Hematopoietic multipotent progenitor cell treated with erythropoietin and hydrocortisone succinate and interleukin-3 and kit ligand, for 8 days (in vitro differentiated cells): ENCODE measurements at places on chromosomes 11 and 22.
A peak's percentile ranks its signal among the peaks of the same experiment; 100 is the strongest.

- DNase-seq = no peak
Observed at GRCh38 chr11:129814244-129815014, 1.2 kb upstream of the TMEM45B start.

DNA sequence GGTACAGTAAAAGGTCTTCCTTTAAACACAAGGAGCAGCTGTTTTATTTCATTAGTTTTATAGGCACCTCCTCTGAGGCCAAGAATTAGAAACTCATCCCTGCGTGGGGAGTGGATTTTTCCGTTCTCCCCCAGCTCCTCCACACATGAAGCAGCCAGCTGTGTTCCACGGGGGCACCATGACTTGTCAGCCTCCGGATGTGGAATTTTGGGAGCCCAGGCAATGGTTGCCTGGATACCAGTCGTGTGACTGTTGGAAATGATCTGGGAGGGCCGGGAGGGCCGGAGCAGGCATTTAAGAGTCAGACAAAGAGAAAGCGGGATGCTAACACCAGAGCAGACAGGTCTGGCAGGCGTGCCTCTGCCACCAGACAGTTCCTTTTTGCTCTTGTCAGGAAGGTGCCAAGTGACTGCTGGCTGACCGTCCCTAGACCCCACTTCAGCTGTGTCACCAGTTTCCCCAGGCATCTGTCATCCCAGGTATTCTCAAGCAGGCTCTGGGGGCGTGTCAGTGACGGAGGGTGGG lies 15.9 kb upstream of the CDC42EP2 start:
- no peak for DNase-seq

GRCh38 chr22:47811971-47812370 lies 1049.5 kb downstream of the TBC1D22A start:
- no peak for DNase-seq

DNA sequence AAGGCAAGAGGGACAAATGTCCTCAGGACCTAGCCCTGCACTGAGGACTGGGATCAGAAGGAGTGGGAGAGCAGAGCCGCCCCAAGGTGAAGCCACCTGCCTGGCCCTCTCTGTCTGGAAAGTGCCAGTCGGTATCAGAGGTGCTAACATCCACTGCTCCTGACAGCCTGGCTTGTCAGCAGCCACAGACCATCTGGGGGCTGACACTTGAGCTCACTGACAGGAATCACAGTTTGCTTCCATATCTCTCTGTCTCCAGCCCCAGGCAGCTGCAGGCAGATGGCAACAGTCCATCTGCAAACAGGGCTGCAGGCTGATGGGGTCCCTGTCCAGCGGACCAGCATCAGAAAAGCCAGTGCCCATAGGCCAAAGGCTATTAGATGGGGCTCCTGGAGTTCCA lies 5.5 kb downstream of the OPCML start:
- DNase-seq = no peak

GRCh38 chr22:35559354-35560005 lies 18.8 kb downstream of the RASD2 start:
- no peak for DNase-seq

DNA sequence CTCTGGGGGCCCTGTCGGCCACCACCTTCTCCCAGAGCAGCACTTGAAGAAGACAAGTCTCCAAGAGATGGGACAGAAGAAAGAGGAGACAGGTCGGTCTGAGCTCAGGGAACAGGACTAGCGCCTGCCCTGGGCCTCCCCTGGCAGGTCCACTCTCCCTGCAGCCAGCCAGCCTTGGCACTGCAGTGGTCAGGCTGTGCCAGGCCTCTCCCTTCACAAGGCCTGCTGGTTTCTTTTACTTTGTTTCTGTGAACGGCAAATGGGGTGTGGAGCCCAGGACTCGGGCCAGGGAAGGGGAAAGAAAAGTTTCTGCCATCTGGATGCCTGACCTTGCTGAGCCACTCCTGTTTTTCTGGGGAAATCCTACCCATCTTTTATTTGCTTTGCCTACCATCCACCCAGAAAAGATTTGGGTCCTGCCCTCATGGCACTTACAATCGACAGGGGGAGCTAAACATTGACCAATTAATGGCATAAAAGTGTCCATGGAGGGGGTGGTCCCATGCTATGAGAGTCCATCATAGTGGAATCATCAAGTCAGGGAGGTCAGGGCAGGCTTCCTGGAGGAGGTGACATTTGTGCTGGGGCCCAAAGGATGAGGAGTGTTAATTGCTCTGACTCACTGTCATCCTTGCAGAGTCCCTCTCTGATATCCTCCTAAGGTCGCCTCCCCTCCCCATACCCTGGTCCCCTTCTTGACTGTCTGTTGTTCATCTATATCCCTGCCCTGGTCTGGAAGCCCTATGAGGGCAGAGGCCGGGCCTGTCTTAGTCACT lies 65.2 kb downstream of the NFAM1 start:
- no peak for DNase-seq

DNA sequence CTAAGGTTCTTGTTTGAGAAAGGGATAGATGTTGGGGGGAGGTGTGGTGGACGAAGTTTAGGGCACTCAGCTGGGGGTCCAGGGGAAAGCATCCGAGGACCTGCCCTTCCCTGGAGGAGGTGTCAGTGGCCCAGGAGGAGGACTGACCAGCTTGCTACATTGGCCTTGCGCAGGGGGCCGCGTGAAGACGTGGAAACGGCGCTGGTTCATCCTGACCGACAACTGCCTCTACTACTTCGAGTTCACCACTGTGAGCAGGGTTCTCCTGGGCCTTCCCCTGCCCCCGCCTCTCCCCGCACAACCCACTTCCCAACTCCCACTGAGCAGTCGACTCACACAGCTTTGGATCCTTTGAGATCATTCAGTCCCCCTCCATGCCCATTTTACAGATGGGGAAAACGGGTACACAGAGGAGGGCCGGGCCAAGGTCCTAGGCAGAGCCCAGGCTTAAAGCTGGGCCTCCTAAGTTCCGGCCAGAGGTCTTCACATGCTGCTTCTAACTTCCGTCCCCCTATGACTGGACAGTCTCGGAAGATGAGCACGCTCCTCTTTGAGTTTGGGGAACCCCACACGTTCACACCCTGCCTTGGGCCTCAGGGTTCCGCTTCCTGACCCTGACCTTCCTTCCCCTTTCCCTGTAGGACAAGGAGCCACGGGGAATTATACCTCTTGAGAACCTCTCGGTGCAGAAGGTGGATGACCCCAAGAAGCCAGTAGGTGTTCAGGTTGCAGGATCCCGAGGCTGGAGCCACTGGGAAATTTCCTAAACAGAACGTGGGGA lies 28.7 kb downstream of the CYTH4 start:
- DNase-seq = no peak

GRCh38 chr22:29988719-29989118 lies 91.5 kb upstream of the HORMAD2 start:
- no peak for DNase-seq

DNA sequence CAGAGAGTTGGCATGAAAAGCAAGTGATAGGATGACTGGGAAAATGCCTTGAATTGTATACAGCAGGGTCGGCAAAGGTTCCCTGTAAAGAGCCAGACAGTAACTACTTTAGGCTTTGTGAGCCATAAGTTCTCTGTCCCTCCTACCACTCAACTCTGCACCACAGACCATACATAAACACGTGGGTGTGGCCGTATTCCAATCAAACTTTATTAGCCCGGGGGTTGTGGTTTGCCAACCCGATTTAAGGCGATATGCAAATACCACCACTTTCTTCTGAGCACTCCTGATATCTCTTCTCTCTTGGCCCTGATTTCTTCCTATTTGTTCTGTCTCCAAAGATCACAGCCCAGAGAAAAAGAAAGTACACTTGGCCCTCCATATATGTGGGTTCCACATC lies 87.5 kb downstream of the MN1 start:
- peak; percentile 57 for DNase-seq

- DNase-seq = no peak
Observed at GRCh38 chr11:2647167-2647566, 52.6 kb downstream of the KCNQ1OT1 start.

DNA sequence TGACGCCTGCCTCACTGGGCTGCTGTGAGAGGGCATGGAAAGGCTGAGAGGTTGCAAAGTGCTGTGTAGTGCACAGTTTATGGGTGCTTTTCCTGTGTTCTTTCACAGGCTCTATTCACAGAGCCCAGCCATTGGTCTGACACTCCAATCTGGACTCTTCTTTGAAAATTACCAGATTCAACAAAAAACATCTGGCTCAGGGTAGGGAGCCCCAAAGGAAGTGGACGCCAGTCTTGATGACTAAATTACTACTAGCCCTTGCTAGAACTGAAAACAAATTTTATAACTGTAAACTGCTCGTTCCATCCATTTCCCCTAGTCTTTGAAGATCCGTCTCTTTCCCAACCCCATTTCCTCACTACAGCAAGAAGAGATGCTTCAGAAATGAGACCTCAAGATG lies 178.6 kb downstream of the TENM4 start:
- no peak for DNase-seq

DNA sequence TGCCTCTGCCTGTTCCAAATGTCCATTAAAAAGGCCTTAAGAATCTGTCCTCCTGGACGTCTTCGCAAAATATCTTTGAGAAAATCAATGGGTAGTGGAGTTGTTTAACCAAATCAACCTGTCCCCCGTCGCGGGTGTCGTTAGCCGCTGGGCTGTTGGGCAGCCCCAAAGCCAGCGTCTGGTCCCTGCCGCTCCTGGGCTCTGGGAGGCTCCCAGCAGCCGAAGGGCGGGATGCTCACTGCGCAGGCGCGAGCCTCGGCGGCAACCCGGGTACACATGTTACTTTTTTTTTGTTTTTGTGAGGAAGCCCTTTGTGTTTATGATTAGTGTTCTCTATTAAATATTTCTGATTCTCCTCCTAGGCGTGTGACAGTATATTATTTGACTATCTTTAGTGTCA lies 12.6 kb downstream of the MMP10 start:
- DNase-seq = no peak

DNA sequence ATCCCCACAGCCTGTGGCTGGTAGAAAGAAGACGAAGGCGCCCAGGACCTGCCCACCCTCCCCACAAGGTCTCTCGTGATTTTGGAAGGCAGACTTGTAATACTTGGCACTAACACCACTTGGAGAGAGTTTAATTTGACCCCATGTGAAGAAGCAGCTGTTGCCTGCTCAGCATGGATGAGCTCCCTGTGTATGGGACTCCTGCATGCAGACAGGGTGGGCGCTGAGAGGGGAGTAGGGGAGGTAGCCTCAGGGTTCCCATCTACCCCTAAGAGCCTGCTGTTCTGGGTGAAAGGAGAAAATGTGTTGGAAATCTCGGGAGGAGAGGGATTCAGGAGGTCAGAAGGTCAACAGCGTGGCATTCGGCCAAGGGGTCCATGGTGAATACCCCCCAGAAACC lies 625.9 kb downstream of the TBC1D22A start:
- no peak for DNase-seq

- no peak for DNase-seq
Observed at GRCh38 chr22:23036684-23037428, 33.5 kb upstream of the GNAZ start.

DNA sequence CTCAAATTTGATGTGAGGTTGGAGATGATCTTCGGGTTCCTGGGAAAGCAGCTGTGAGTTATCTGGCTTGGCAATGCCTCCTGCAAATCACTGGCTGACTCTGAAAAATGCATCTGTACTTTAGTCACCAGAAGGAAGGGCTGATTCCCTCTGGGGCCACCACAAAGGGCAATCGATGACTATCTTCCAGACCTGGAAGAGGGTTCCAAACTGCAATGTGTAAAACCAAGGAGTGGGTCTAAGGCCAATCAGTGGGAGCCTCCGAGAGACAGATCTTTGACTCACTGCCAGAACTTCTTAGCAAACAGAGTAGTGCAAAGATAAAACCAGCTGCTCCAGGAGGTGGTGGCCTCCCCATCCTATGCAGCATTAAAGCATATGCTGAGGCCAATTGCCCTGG lies 29.1 kb upstream of the PAK1 start:
- DNase-seq = peak; percentile 76

GRCh38 chr22:39362271-39362670 lies 12.5 kb downstream of the SYNGR1 start:
- peak; percentile 38 for DNase-seq

- DNase-seq = no peak
Observed at GRCh38 chr22:40410272-40410671, 39.9 kb downstream of the SGSM3 start.

DNA sequence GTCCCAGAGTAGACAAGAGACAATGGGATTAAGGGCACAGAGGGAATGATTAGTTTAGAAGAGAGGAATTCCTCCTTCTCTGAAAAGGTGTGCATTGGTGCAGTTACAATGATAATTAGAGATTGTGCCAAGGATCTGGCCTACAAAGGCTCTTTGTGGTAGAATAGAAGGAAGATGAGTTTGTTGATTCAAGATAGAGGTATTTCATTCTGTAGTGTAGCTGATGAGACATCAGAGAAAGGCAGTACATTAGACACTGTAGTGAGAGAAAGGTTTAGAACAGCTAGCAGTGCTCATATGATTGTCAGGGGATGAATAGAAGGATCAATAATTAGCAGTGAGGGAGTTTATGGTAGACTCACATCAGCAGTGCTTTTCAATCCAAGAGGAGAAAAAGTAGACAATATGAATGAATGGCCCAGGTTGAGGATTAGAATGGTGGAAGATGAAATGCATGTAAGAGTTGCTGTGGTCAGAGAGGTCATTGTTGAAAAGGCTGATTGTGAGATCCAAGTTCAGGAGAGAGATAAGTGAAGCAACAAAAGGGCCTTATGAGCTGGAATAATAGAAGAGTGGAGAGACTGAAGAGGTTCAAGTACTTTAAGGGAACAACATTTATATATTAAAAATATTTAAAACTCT lies 28.9 kb downstream of the SIK2 start:
- DNase-seq = no peak

DNA sequence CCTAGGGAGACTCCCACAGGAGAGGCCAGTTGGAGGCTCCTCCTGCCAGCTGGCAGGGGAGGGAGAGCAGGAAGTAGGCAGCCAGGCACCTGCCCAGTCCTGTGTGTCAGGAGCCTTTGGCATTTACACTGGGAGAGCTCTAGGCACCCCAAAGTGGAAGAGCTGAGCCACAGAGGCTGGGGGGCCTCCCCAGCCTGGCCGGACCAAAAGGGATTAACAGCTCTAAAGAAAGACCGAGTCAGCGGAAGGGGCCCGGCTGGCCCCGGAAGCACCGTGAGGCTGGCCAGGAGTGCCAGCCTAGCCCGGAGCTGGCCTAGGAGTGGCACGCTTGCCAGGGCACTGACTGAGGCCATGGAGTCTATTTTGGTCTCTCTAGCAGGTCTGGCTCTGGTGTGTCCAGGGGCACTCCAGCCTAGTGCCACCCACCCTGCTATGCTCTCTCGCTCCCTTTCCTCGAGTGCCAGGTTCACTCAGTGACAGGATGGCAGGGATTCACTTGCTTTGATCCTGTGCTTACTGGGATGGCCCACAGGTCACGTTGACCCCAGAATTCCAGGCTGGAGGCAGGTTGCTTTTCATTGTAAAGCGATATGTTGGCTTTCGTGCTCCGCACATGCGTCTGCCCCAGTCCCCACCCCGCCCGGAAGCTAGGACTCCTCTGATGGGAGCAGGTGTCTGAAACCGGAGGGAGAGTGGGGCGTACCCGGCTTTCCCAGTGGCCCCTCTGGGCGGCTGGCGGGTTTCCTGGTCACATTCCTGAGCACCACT lies 3.3 kb upstream of the KMT5B start:
- no peak for DNase-seq
